ENCODE measurements at places on chromosomes 11 and 22.

- DNase-seq, result peak; percentile 85
Measured at GRCh38 chr11:72793425-72794367, at the start of gene STARD10. TSS of gene STARD10 (minus strand) at chr11:72794047. CDS start at chr11:72781181, 12,866 bp downstream.

DNA sequence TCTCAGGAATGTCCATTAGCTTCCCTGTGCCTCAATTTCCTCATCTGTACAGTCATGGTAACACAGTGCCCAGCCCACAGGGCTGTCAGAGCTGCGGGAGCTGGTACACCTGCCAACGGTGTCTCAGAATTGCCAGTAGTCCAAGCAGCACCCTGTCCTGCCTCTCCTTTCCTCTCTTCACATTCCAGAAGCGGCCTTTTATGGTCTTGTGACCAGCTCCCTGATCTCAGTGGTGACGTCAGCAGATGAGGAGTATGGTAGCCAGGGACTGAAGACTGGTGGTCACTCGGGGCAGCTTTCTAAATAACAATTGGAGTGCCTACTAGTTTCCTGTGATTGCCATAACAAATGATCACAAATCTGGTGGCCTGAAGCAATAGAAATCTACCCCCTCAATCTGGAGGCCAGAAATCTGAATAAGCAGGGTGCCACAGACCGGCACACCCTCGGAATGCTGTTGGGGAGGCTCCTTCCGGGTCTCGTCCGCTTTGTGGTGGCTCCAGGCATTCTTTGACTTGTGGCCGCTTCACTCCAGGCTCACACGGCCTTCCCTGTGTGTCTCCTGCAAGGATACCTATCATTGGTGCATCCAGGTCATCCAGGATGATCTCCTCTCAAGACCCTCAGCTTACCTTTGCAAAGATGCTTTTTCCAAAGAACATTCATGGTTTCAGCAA, 2.1 kb downstream of the FADD start:
- no peak for DNase-seq

DNA sequence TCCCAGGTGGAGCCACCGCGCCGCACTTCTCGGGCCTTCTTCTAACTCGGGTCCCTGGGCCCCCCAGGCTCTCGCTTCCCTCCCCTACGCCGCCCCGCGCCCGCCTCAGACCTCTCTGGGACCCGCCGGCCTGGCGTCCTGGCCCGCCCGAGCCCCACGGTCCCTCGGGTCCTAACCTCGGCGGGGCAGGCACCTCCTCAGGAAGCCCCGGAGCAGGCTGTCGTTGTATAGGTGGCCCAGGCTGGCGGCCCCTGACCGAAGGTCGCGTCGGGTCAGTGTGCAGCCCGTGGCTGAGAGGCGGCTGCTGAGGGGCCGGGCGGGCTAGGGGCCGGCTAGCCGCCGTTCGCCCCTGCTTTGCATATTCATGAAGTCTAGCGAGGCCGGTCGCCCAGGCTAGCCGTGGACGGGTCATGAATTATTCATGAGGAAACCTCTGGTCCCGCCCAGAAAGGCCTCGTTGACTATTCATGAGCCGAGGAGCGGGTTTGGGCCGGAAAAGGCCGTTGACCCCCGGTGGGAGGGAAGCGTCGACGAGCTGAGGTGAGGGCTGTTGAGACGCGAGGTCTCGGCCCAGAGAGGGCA, at the start of gene HORMAD2:
HORMAD2 (plus strand) TSS at position 513 of the 582 bp plus-strand sequence. CDS start 13,489 bp downstream, outside the sequence.
- DNase-seq, result no peak

DNA sequence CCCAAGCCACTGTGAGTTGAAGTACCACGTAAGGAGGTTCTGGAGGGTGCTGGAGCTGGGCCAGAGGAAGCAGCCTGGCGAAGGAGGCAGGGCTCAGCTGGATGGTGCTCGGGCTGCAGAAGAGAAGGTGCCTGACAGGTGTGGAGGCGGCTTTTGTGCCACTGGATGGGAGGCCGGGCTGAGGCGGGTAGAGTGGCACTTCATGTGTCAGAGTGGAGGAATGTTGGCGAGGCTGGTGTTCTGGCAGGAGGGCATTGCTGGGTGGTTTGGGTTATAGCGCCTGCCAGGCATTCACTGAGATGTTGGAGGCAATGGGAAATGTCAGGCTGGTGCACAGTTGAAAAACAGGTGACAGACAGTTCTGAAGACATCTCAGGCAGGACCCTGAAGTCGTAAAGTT, 24.2 kb downstream of the UBE2L3 start:
- DNase-seq, result no peak

DNA sequence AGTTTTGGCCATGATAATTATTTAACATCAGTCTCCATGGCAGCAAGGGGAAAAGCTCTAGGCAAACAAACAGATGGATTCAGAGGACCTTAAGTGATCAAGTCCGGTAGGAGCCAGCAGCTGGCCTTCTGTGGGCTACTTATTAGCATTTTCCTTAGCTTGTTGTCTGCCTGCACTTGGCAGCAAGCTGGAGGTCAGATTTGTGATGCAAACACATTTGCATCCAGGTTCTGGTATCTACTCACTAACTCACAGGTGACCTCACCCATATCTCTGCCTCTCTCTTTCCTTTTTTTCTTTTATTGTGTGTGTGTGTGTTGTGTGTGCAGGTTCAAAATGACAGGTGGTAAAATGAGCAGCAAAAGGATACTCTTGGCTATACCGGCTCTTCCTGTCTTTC, 32.3 kb downstream of the ARHGAP42 start:
- DNase-seq, result no peak

- DNase-seq, result no peak
Measured at GRCh38 chr11:116498161-116498560, 274.6 kb downstream of the BUD13 start.

- peak; percentile 79 for DNase-seq
Measured at GRCh38 chr11:19903620-19904069, 191.0 kb downstream of the NAV2 start.

GRCh38 chr11:7057641-7058040, 31.2 kb upstream of the RBMXL2 start:
- DNase-seq, result no peak

GRCh38 chr11:133821776-133822175, 23.5 kb downstream of the SPATA19 start:
- no peak for DNase-seq

GRCh38 chr11:124176925-124177715, 6.0 kb upstream of the OR10D3 start:
- DNase-seq, result no peak

DNA sequence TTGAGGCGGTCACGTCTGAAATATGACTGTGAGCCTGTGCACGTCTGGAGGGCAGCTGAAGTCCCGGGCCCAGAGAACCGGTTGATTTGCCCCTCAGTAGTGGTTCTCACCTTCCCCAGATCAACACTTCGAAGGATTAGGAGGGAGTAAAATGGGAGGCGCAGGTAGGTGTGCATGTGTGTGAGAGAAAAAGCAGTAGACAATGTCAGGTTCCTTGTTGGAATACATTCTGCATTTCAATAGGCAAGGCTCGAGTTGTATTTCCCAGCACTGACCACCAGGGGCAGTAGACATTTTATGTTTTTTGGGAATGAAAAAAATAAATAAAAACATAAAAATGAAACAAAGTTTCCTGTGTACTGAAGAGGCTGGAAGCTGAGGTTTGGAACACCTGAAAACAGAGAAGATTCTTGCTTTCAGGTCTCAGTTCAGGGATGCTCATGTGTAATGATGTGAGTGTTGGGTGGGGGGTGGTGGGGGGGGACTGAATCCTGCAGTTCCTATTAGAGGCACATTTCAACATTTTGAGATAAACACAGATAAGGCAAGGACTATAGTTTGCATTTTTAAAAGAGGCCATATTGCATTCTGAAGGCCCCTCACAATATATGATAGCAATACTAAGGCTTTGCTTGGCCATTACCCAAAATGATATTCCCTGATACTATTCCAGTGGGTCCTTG, 333.9 kb downstream of the CADM1 start:
- no peak for DNase-seq

- no peak for DNase-seq
Measured at GRCh38 chr11:110878513-110878912, 166.3 kb upstream of the ARHGAP20 start.

GRCh38 chr11:69906453-69906907, 87.3 kb upstream of the FGF3 start:
- no peak for DNase-seq

- no peak for DNase-seq
Measured at GRCh38 chr22:44586999-44587736, 89.1 kb upstream of the RTL6 start.

GRCh38 chr11:69974528-69974927, 103.6 kb upstream of the ANO1 start:
- no peak for DNase-seq

DNA sequence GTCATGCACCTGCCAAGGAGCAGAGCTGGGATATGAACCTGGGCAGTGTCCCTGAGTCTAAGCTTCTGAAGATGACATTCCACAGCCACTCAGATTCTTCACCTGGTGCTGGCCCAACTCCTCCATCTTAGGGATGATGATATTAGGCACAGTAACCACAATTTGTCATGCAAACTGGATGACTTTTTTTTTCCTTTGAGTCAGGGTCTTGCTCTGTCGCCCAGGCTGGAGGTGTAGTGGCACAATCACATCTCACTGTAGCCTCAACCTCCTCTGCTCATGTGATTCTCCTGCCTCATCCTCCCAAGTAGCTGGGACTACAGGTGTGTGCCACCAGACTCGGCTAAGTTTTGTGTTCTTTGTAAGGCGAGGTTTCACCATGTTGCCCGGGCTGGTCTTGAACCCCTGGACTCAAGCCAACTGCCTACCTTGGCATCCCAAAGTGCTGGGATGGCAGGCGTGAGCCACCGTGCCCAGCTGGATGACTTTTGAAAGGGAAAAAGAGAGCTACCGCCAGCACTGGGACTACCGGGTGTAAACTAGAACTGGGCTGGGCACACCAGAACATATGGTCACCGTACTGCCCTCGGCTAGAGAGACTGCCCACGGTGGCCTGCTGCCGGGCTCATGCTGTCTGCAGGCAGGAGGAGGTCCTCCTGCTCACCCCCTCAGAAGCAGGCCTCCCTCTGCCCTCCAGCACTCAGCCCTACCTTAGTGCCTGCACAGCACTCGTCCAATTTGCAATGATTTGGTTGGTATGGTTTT, 77.7 kb downstream of the NAT10 start:
- DNase-seq, result no peak

GRCh38 chr11:70846781-70847655, 405.4 kb downstream of the SHANK2 start:
- no peak for DNase-seq

DNA sequence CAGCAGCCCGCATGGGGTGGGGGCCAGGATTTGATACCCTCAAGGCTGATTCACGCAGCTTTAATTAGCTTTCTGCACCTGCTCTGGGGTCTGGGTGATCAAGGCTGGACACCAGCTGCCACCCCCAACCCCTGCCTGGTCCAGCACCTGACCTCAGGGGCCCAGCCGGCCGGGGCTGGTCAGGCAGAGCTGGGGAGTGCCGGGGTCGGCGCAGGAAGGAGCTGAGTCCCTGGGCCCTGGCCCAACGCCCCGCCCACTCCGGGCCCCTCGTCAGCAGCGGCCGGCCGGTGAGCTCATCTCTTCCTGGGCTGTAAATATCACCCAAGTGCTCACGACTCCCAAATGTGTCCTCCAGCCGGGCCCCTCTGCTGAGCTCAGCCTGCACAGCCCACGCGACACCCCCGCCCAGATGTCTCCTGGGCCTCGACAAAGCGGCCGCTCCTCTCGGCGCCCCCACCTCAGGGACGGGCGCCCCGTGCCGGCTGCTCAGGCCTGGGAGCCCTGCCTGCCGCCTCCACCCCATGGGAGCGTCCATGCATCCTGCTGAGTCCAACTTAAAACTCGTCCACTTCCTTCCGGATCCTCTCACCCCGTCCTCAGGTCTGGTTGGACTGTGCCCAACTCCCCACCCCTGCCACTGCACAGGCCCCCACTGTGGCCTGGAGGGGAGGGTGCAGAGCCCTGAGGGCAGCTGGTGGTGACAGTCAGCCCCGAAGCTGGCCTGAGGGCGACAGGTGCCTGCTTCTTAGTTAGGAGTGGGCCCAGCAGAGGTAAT, 29.0 kb downstream of the RTN4R start:
- DNase-seq, result no peak

GRCh38 chr11:16815047-16815767, 76.8 kb downstream of the C11orf58 start:
- DNase-seq, result no peak

- peak; percentile 76 for DNase-seq
Measured at GRCh38 chr11:7977232-7977917, 9.8 kb upstream of the EIF3F start.

- no peak for DNase-seq
Measured at GRCh38 chr22:32042924-32043323, at the start of gene SLC5A1. TSS of gene SLC5A1 (plus strand) at chr22:32043261. CDS start at chr22:32043282, 21 bp downstream.

GRCh38 chr11:37671321-37671720, 1073.3 kb upstream of the RAG2 start:
- DNase-seq, result no peak

DNA sequence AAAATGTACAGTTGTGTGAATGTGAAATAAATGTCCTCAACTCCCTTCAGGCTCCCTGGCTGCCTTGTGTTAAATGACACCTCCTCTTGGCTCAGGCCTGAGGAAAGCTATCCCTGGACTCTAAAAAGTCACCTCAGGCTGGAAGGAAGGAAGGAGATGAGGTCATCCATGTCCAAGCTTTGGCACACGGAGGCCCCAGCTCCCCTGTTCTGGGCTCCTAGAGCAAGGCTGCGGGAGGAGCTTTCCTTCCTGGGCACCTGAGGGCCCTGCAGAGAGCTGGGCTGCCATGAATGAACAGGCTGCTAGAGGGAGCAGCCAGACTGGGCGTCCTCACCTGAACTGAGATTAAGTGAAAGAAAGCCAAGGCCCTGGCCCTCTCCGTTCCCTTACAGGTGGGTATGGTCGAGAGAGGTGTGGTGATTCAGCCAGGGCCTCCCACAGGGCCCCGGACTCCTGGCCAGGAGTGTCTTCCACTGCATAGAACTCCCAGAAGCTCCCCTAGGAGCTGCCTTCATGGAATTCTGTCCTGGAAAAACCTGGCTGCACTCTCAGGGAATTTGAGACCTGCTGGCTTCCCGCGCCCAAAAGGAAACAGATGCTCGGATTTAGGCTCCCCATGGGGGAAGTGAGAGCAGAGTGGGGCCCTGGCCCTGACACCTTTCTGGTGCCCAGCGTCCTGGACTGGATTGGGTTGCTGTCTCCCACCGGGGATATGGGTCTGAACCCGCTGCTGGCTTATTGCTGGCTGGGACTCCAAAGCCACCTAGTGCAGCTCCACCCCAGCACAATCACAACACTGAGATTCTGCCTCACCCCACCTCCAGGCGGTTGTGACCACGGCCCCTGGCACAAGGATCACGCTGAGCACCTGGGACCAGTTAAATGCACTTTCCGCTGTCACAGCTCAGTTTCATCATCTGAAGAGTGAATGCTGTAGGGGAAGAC, 22.2 kb downstream of the MYBPC3 start:
- DNase-seq, result no peak

- DNase-seq, result no peak
Measured at GRCh38 chr22:17192186-17192585, 27.0 kb downstream of the ADA2 start.

- no peak for DNase-seq
Measured at GRCh38 chr11:15758857-15759465, 597.4 kb downstream of the SOX6 start.

All from AG09319 (cell line).